ENCODE measurements at places on chromosomes 4 and X.
A peak's percentile ranks its signal among the peaks of the same experiment; 100 is the strongest.

DNA sequence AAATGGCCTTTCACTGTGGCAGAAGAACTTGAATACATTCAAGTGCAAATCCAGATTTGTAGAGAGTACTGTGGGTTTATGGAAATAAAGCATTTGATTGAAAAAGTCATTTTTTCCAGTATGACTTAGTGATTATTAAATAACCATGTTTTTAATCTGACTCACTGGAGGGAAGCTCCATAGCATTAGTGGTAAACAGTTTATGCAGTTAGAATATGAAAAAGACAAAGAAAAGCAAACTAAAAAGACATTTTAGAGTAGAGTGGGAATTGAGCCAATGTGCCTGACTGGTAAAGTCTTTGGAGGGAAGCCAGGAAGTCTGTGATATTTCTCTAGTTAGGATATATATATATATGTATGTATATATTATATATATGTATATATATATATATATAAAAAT lies 53.4 kb downstream of the FAT4 start:
- DNase-seq, result peak; percentile 20

GRCh38 chr4:143437476-143437875 lies 76.0 kb upstream of the SMARCA5 start:
- no peak for DNase-seq

GRCh38 chr4:77367638-77368037 lies 210.6 kb downstream of the CCNG2 start:
- no peak for DNase-seq

- no peak for DNase-seq
Observed at GRCh38 chr4:183435803-183436202, 8.6 kb upstream of the CDKN2AIP start.

DNA sequence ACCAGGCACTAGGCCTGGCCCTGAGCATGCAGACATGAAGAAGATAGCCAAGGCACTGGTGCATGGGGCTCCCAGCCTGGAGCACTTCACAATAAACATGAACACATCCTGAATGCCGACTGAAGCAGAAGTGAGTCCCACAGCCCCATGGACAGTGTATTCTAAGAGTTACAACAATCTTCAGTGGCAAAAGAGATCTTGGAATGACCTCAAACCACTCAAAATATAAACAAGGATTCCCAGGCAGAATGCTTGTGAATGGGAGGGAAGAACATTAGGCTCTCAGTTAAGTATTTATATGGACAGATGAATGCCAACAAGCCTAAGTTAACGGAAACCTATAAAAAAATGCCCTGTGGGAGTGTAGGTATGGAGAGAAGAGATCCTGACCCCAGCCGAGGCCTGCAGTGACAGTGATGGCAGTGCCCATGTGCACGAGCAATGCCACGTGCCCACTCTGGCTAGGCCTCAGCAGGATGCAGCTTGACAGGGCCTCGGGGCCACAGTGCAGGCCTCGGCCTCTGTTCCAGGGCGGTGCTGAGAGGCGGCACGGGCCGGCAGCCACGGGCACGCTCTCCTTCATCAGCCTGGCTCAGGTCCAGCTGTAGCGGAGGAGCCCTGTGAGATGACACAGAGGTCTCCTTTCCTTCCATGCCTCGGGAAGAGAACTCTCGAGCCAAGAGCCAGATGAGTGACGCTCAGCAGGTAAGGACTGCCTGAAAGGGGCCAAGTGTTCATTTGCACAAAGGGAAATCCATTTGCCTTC lies 49.2 kb downstream of the IRF2 start:
- DNase-seq, result no peak

GRCh38 chrX:148649145-148649795 lies 148.9 kb downstream of the AFF2 start:
- no peak for DNase-seq

GRCh38 chr4:180960743-180961401 lies 1282.3 kb upstream of the TENM3 start:
- no peak for DNase-seq

GRCh38 chrX:150326541-150327247 lies 36.4 kb upstream of the MAMLD1 start:
- DNase-seq, result no peak

DNA sequence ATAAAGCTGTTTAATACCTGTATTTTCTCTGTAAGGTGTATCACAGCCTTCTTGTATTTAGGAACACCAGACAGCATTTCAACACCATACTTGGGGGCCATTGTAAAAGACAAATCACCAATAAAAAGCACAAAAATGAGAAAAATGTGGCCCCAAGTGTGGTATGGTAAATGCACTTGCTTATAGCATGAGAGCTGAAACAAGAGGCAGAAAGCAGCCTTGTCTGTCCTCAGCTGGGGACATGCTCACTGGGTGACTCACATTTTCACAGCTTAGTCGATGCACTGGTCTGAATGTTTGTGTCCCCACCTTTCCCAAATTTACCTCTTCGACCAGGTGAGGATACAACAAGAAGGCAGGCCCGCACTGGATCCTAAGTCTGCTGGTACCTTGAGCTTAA lies 639.7 kb upstream of the AGA start:
- DNase-seq, result no peak

DNA sequence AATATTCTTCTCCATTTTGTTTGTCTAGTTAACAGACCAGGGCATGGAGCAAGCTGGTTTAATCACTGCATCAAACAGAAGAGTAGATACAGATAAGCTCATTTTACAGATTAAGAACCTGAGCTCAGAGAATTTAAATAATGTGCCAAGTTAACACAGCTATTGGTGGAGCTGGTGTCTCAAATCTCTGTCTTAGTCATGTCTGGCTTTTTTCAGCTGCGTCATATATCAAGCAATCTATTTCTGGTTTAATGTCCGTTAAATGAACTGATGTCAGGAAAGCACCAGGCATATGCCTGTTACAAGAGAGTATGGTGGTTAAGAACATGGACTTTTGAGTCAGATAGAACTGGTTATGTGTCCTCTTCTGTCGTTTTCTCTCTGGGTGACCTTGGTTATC lies 79.8 kb upstream of the ADGRA3 start:
- DNase-seq, result no peak

GRCh38 chr4:106529348-106530023 lies 160.9 kb upstream of the GIMD1 start:
- DNase-seq, result peak; percentile 21

DNA sequence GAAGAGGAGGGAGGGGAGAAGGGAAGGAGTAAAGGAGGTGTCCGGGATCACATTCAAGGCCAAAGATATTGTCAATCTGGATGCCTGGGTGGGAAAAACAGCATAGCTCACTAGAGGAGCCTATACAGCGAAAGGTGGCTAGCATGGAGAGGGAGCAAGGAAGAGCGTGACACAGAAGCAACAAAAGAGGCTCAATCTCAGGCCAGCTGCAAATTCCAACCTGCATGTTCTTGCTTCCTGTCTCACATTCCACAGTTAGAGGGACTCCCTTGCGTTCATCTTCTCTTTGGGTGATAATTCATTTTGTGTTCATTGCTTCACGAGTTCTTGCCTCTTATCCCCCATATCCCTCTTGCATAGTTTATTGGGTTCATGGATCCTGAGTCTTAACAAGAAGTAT lies 3.0 kb upstream of the CLNK start:
- no peak for DNase-seq

DNA sequence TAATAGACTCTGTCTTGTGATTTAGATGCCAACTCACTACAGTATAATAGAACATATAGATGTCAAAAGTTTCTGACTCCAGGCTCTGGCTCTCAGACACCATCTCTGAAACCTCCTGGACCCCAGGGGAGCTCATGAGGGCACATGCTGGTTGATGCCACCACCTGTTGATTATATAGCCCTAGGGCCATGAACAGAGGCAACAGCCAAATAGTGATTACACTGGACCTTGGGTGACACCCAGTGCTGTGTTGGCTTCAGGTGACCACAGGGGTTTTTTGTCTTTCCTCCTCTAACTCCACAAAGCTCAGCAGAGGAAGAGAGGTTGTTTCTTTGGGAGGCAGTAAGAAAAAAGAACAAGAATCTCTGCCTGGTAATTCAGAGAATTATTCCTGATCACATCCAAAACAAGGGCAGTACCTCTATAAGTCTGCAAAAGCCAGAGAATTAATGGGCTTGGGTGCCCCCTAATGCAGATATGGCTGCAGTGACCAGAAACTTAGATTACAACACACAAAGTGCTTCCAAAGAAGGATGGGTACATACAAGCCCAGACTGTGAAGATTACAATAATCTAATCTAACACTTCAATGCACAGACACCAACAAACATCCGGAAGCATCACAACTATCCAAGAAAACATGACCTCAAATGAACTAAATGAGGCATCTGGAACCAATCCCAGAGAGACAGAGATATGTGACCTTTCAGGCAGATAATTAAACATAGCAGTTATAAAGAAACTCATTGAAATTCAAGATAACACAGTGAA lies 1920.6 kb downstream of the ARAP2 start:
- DNase-seq, result no peak

DNA sequence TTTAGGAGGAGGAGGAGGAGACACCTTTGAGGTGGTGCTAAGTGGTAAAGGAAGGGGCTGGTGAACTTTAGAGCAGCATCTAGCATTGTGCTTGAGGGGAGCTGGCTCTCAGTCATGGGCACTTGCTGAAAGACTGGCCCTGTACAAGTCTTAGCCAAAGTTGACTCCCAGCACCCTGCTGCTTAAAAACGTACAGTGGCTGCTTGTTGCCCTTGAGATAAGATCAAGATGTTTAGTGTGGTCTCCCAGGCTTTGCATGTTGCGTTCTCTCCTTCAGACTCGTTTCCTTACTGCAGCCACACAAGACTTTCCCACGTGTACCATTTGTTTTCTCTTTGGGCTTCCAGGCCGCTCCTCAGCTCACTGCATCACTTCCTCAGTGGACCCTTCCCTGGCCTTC lies 1.8 kb downstream of the MED28 start:
- no peak for DNase-seq

GRCh38 chr4:150862829-150863228 lies 152.3 kb downstream of the LRBA start:
- DNase-seq, result no peak

- no peak for DNase-seq
Observed at GRCh38 chr4:184645904-184646610, 3.2 kb downstream of the CASP3 start.

DNA sequence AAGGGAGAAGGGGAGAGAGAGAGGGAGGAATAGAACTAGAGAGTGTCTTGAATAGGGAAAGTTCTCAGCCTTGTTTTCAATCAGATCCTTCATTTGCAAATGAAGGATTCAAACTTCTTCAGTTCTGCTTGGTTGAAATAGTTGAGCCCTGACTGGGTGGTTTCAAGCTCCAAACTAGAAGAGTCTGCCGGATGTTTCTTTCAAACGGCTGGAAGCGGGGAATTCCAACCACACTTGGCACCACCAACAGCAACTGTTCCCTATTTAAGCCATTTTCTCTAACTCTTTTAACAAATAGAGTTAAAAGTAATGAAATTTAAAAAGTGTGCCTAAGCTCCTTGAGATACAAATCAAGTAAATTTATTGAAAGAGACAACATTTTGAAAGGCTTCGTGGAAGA lies 67.5 kb upstream of the DDX60 start:
- DNase-seq, result no peak

GRCh38 chr4:188423039-188423438 lies 283.8 kb downstream of the TRIML1 start:
- DNase-seq, result no peak

GRCh38 chr4:7104366-7105031 lies 36.6 kb upstream of the GRPEL1 start:
- no peak for DNase-seq

DNA sequence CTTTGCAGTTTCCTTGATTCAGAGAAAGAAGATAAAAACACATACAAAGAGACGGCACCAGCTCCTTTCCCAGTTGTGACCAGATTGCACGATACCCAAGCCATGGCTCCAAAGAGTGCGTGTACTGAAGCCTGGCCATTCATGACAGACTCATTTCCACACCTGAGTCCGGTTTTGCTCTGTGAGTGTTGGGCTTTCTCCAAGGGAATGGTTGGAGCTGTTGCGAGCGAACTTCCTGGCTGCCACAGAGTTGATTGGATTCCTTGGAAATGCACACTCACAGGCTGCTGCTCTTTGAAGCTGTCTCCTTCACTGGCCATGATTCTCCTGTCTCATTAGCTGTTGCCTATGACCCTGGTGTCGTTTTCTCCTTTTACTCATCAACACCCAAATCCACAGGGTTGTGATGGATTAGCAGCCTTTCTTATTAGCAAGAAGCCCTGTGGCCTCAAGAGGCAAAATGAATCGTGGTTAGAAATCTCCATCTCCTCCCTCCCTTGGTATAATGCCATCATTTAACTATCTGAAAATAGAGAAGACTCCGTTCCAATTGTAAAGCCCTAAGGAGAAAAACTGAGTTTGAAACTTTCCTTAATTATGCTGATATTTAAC lies 43.9 kb upstream of the BBS12 start:
- DNase-seq, result no peak

DNA sequence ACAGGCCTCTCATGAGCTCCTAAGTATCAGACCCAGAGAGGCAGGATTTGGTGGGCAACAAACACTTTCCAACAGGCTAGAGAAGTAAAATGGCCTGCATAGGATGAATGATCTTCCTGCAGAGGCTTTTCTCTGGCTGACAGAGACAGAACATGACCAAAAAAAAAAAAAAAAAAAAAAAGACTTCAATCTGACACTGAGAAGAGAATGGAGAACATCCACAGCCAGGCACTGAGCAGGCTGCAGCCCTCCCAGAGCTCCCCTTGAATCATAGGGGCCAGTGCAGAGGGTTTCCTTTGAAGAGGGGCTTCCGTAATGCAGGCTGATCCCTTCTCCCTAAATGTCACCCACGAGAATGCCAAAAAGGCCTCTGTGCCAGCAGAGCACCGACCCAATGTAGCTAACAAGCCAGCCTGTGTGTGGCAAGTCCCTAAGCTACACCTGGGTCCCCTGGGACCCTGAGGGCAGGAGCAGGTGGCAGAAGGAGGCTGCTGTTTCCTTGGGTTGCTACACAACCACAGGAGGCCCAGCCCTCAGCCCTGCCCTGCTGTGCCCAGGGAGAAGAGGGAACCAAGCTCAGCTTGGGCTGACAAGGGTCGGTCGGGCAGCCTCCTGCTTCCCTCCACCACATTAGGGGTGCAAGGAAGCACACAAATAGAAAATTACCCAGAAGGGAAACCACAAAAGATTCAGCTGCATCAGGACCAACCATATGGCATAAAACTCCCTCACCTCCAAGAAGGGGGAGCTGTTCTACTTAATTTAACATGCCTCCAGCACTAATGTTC lies 55.6 kb downstream of the MAP7D2 start:
- DNase-seq, result no peak

DNA sequence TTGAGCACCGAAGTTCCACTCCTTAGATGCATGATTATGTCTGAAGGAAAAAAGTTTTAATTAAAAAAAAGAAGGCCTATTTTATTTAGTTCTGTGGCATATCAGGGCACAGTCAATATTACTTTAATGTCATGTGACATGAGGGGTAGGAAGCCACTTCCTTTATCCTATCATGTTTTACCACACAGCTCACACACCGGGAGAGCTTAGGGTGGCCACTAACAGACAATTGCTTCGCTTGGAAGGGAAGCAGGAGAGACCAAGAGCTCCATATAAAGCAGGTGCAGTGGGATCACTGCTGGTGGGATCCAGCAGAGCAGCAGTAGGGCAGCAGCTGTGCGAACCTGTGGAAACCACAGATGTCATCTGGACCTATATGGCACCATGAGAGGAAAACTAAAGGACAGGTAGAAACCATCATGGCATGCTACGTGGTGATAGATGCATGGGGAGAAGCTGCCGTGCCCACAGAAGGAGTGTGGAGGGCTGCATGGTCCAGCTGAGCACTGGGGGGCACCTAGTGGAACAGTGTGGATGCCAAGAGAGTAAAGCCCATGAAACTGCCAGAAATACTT lies 52.0 kb downstream of the DTHD1 start:
- no peak for DNase-seq

GRCh38 chr4:163591614-163592020 lies 97.1 kb downstream of the TMA16 start:
- DNase-seq, result no peak

- no peak for DNase-seq
Observed at GRCh38 chrX:150308532-150309157, 54.5 kb upstream of the MAMLD1 start.

- DNase-seq, result peak; percentile 89
Observed at GRCh38 chr4:73917081-73917501, 47.9 kb downstream of the CXCL1 start.
